GM12865 (cell line): ENCODE measurements at places on chromosomes 16 and 17.

DNA sequence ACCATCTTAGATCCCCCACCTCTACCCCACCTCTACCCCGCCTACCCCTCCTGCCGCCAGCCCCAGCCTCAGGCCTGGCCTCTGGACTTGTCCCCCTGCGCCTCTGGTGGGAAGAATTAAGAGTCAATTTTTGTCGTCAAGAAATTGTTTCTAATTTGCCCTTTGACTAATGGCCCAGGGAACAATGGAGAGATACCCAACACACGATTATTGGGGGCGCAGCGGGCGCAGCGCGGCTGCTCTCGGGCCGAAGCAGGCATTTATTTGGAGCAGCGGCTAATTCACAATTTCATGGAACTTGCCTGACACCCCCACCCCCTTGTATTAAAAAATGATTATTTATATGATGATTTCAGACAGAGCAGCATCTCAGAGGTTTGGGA is 4.4 kb upstream of the BAHCC1 start:
- no peak for DNase-seq

- DNase-seq: no peak
Observed at GRCh38 chr17:42883802-42884558, 16.6 kb upstream of the G6PC1 start.

DNA sequence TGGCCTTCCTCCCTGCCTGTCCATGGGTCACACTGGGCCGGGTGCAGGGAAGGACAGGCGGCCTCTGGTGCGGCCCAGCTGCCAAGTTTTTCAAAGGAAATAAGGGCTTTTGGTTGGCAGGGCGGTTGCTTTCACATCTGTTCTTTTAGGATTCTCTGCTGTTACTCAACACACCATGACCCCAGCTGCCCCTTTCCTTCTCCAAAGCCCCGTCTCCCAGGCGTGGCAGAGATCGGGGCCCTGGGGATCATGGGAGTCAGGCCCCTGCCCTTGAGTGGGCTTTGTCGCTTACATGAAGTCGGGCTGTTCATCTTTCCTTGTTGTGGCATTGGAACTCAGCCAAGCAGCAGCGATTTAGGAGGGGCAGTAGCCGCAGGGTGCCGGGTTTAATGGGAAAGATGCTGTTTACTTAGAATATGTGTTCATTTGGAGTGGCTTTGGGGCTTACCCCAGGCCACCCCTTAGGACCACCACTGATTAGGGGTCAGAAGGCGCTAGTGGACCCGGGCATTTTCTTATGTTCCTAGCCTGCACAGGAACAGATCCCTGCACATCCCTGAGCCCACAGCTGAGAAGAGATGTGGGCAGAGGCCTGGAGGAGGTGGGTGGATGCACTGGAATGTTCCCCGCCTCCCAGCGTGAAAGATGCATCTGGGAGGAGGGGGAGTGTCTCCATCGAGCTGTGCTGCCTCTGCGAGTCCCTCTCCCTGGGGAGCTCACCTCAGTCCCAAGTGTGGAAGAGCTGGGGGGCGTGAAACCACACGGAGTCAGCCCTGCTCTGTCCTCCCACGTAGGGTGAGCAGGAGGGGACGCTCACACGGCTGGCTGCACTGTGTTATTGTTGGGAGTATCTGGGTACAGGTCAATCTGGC is 6.8 kb upstream of the ADCY7 start:
- no peak for DNase-seq

- DNase-seq: no peak
Observed at GRCh38 chr16:85435700-85436099, 177.4 kb upstream of the GSE1 start.

DNA sequence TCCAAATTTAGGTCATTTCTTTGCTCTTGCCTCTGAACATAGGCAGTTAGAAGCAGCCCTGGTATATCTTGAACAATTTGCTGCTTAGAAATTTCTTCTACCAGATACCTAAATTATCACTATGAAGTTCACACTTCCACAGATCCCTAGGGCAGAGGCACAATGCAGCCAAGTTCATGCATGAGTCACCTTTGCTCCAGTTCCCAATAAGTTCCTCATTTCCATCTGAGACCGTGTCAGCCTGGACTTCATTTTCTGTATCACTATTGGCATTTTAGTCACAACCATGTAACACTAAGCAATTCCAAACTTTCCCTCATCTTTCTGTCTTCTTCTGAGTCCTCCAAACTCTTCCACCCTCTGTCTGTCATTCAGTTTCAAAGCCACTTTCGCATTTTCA is 45.0 kb downstream of the KCNJ16 start:
- DNase-seq: no peak
